ENCODE measurements at places on chromosomes 1 and 21.

- DNase-seq: no peak
Measured at GRCh38 chr1:227942716-227943261, 4.9 kb downstream of the WNT9A start.

DNA sequence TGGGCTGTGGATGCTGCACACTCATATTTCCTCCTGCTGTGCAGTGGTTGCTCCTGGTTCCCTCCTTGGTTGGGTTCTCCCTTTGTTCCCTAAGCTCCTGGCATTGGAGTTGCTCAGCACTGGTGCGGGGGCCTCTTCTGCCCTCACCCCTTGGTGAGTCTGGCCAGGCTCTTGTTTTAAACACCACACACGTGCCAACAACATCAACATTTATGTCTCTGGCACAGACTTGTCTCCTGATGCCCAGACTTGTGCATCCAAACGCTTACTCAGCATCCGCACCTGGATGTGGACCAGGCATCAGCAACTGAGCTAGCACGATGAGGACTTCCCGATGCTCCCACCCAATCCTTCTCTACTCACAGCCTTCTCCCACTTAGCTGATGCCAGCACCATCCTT, 627.6 kb downstream of the NPHP4 start:
- DNase-seq: no peak

- peak; percentile 82 for DNase-seq
Measured at GRCh38 chr1:36516372-36517010, 33.8 kb upstream of the CSF3R start.

DNA sequence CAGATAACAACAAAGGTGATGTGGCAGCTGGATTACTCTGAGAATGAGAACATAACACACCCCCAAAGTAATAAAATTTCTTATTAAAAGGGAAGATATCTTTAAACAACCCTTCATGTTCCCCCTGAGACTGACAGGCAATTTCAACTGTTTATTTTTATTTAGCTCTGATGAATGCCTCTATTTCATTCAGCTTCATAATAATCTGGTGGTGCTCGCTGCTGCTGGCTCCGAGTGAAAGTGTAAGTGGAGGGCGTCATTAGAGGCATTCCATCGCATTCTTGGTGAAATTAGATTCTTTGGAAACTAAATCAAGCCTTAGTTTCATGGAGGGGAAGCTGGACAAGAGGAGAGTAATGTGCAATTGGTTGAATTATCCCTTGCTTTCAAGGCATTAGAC, 128.9 kb downstream of the GRIK1 start:
- DNase-seq: no peak

GRCh38 chr21:28160378-28160777, 832.3 kb downstream of the LTN1 start:
- no peak for DNase-seq

DNA sequence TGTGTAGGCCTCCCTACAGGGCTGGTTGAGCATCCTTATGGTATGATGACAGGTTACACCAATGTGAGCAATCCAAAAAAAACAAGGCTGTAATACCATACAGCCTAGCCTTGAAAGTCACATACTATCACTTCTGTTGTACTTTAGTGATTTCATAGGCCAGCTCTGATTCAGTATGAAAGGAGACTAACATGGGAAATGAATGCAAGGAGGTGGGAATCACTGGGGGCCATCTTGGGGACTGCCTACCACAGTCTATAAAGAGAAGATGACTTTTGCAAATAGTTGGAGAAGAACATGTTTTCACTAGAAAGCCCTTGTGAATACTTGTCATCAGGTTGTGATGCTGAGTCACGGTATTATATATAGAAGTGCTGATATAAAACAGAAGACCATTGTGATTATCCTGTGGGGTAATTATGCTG, 270.7 kb downstream of the S1PR1 start:
- DNase-seq: no peak

DNA sequence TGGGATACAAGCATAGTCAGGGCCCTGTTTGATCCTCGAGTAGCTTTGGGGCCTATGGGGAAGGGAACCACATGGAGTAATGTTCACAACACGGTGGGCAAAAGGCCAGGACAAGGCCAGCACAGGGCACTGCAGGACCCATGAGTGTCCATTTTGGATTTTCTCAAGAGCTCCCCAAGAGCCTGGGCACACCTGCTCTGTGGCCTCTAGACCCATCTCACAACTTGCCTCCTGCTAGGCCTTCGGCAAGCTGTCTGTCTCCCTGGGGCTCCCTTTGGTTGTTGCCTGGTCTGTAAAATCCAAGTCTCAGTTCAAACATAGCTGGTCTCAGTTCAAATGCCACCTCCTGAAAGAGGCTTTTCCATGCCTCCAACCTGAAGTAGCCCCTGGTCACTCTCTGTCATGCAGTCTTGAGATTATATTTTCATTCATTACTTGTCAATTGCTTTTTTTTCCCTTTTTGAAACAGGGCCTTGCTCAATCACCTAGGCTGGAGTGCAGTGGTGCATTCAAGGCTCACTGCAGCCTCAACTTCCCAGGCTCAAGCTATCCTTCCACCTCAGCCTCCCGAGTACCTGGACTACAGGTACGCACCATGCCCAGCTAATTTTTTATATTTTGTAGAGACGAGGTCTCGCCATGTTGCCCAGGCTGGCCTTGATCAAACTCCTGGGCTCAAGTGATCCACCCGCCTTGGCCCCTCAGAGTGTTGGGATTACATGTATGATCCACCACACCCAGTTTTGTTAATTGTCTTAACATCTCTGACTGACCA, 107.4 kb downstream of the MATN1 start:
- no peak for DNase-seq

DNA sequence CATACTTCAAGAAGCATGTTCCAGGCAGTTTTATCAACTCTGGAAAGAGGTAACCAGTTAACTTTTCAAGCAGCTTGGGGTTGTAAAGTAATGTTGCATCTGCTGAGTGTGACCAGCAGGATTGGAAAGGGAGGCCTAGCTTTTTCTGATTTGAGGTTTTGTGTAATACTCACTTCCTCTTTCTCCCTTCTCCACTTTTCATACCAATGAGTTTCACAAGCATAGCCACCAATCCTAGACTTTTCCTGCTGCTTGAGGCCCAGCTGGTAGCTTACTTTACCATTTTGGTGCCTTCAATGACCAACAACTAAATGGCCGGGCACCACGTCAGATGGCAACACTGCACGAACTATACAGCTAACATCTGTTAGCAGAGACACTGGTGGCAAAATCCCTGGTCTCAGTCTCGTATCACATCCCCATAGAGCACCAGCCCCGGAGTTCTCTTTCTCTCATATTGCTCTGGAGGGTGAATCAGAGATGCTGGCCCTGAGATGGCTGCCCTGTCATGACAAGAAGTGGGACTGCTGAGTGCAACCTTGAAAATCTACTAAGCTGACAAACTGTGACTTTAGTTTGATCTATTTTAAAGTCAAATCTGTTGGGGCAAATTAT, 14.8 kb upstream of the GPR88 start:
- no peak for DNase-seq

DNA sequence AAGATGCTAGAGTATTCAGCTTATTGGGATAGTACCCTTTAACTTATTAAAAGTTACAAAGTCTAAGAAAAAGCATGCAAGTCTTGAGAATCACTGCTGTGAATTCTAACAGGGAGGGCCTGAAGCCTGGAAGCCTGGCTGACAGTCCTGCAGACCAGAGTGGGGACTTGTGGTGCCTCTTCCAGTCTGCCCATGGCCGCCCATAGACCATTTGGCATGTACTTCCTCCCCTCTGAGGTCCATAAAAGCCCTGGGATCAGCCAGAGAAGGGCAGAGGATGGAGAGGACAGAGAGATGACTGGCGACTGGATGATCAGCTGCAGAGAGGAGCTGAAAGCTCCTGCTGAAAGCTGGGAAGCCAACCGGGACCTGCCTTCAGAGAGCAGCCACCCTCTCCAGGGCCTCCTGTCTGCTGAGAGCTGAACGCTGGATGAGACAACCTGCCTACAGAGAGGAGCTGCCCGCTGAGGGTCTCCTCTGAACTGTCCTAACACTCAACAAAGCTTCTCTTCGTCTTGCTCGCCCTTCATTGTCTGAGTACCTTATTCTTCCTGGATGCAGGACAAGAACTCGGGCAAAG, 12.5 kb upstream of the SLC1A7 start:
- no peak for DNase-seq

- no peak for DNase-seq
Measured at GRCh38 chr1:171961861-171962260, 120.6 kb downstream of the DNM3 start.

- no peak for DNase-seq
Measured at GRCh38 chr1:206851341-206852010, 13.9 kb upstream of the IL20 start.

- no peak for DNase-seq
Measured at GRCh38 chr1:89581859-89582258, 51.1 kb upstream of the LRRC8C start.

- peak; percentile 88 for DNase-seq
Measured at GRCh38 chr1:183023601-183024316, 539 bp downstream of the LAMC1 start.

GRCh38 chr1:21005466-21006239, 171.0 kb downstream of the EIF4G3 start:
- DNase-seq: no peak

DNA sequence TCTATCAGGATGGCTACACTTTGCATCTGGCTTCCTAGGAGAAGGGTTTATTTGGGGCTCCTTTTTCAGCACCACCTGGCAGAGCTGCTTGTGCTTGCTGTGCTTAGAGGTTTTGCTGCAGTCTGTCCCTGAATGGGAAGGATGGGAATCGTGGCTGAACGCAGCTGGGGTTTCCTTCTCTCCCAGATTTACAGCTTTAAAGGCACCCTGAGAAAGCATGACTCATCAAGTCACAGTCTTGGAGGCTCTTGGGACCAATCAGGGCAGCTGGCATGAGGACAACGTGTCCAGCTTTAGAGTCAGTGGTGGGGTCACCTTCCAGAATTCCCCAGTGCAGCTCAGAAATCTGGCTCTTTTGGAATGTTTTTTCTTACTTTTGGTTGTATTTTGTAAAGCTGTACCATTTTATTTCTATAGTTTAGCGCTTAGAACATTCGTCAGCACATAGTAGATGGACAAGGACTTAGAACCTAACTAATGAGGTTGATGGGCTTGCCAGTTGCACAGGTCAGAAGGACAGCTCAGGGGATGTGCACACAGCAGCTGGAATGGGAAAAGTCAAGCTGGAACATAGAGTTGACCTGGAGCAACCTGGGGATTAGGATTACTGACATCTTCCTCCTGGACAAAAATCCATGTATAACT, 222.6 kb downstream of the PRDM2 start:
- peak; percentile 32 for DNase-seq

DNA sequence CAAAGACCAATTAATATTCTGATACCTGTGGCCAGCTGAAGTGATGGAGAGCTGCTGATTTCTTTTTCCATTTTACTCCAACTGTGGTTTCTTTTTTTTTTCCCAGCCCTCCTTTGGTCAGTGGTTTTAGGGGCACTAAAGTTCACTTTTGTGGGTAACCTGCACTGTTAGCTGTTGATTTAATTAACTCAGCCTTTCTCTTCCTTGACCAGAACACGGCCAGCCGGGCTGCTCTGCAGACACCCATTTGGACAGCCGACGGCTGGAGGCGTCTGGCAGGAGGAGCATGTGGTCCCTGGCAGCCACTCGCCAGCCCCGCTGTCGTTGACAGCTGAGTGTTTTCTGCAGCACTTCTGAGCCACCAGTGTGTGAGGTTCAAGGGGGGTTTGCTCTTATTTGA, 136.2 kb upstream of the RUNX3 start:
- no peak for DNase-seq

DNA sequence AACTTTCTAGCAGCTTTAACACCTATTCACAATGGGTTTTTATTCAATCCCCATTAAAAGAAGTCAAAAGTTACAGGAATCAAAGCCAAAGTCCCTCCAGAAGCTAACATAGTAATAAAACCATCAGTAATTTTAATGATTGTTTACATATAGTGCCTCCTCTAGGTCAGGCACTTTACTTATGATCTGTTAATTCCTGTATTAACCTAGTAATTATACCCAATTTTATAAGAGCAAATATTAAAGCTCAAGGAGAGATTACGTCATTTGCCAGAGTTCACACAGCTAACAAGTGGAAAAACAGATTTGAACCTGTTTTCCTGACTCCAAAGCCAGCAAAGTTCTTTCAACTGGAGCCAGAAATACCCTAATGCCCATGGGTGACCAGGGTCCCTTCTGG, 112.9 kb upstream of the F3 start:
- no peak for DNase-seq

- DNase-seq: peak; percentile 66
Measured at GRCh38 chr1:150186789-150187559, 37.3 kb downstream of the PLEKHO1 start.

DNA sequence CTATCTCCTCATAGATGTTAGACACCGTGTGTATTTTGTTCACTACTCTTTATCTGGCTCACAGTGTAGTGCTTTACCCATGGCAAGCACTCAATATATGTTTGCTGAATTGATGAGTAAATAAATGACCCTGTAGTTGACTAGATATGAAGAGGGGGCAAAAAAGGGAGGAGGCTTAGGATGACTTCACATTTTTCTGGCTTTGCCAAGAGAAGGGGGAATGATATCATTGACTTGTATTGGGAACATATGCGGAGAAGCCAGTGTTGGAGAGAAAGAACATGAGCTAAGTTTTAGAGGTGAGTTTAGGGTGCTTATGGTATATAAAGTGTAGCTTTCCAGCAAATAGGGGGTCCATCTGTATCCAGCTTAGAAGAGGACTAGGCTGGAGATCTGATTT, 145.5 kb downstream of the TENT5C start:
- no peak for DNase-seq

GRCh38 chr1:24635195-24635843, 7.8 kb upstream of the SRRM1 start:
- DNase-seq: peak; percentile 77

GRCh38 chr1:45015683-45016082, 3.6 kb downstream of the UROD start:
- no peak for DNase-seq

DNA sequence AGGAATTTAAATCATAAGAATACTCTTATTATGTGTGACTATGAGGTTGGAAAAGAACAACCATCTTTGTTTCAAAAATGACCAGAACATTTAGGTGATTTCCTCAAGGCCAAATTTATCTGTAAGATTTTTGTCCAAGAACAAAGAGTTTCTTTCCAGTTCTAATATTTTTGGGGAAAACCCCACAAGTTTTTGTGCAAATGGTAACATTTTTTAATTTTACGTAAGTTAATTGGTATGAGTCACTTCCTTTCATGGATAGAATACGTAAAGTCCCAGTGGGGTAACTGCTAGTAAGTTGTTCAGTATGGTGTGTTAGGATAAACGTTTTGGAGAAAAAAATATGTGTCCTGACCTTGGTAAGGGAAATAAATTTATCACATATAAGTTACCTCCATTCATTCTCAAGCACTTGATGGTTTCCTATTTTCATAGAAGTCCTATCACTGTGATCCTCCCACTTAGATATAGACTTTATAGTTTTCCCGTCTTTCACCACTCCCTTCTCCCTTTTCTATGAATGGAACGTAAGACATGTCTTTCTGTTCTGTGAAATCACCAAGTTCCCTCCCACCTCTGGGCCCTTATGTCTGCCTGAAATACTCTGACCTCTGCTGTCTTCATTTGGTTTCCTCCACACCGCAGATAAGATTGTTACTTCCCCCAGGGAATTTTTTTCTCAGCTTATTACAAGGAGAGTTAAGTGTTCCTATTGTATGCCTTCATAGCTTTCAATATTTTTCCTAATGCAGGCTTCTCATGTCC, 34.9 kb upstream of the TSNAX start:
- no peak for DNase-seq

Measured in hepatocyte (in vitro differentiated cells).